ENCODE measurements at places on chromosomes 6 and 20.

GRCh38 chr6:127267646-127268625, 1.3 kb downstream of the RNF146 start:
- no peak for DNase-seq

GRCh38 chr6:52647199-52647598, 23.7 kb upstream of the TMEM14A start:
- no peak for DNase-seq

GRCh38 chr20:36179170-36179945, 24.8 kb downstream of the EPB41L1 start:
- no peak for DNase-seq

DNA sequence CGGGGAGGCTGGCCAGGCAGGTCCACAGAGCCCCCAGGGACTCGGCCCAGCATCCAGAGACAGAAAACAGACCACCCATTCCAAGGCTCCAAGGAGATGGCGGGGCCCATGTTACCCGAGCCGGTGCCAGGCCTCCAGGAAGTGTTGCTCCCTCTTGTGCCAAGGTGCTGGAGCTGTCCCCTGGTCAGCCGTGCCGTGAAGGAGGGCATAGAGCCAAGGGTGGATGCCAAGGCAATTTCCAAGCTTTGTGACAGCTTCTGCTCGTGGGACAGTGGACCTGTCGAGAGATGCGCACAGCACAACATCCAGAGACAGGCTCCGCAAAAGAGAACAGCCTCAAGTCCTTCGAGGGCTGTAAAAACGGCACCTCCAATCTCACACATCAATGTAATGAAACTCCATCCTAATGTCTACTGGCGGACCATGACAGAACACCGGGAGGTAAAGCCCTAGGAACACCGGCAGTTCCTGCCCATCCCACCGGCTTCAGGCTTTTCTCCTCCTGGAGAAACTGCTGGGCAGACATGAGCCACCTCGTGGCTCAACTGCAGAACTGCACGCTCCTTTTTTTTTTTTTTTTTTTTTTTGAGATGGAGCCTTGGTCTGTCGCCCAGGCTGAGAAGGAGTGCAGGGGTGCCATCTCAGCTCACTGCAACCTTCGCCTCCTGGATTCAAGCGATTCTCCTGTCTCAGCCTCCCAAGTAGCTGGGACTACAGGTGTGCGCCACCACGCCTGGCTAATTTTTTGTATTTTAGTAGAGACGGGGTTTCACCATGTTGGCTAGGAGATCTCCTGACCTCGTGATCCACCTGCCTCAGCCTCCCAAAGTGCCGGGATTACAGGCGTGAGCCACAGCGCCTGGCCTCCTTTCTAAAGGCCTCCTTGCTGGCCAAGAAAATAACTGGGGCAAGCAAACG, 30.9 kb upstream of the AVP start:
- DNase-seq: peak; percentile 85

Data from HEK293T (cell line).